ENCODE measurements at places on chromosomes 6 and 20.

GRCh38 chr20:63664861-63665594 is 6.9 kb downstream of the RTEL1 start:
- no peak overlapping the region for H3K4me3 ChIP-seq
- no peak overlapping the region for H3K27ac ChIP-seq
- peak; percentile 69 for DNase-seq

DNA sequence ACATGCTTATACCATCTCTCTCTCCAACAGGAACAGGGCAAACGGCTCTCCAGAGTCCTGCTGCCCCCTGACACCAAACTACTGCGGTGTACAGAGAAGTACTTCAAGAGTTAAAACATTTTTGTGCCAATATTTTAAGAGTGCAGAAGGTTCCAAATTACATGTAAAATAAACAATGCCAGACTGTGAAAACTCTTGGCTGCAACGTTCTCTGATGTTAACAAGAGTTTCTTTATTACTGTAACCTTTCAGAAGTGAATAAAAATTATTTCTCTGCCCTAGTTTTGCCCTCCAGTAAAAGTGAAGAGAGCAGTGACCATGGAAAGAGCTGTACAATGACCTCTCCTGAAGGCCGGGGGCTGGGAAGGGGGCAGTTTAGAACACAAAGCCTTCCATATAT is 41.4 kb upstream of the FAM83C start:
- H3K27ac ChIP-seq: no peak overlapping the region
- no peaks in the 10 kb centered on the region for H3K4me1 ChIP-seq
- H3K36me3 ChIP-seq: no peaks in the 10 kb centered on the region
- no peaks in the 10 kb centered on the region for H3K27me3 ChIP-seq
- no peak for DNase-seq

DNA sequence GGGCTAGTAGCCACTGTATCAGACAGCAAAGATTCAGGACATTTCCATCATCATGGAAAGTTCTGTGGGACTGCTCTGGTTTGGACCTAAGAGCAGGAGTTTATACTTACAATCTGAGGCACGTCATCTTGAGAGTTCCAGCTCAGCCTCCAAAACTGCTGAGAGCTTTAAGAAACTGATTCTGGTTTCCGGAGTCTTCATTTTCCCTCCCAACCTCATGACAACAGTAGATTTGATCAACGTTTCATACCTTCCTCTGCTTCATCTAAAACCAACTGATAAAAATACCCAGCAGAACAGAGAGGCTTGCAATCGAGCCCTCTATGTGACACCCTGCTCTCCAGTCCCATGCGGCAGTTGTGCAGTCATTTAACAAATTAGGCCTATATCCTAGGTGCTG is 64.3 kb upstream of the EPB41L1 start:
- H3K27me3 ChIP-seq: peaks cover 47% of the 10 kb centered on the region
- H3K36me3 ChIP-seq: no peaks in the 10 kb centered on the region
- no peak overlapping the region for H3K27ac ChIP-seq
- no peaks in the 10 kb centered on the region for H3K4me1 ChIP-seq

GRCh38 chr6:2054516-2055067 is 190.8 kb downstream of the GMDS start:
- H3K4me1 ChIP-seq: no peaks in the 10 kb centered on the region
- no peaks in the 10 kb centered on the region for H3K27me3 ChIP-seq
- H3K36me3 ChIP-seq: no peaks in the 10 kb centered on the region

- no peaks in the 10 kb centered on the region for H3K4me1 ChIP-seq
- peak; percentile 75 for DNase-seq
- H3K36me3 ChIP-seq: no peaks in the 10 kb centered on the region
Measured at GRCh38 chr6:31681135-31681671, 336 bp upstream of the LY6G5C start.

All from A673 (cell line).